ENCODE measurements at places on chromosomes 1 and 21.

DNA sequence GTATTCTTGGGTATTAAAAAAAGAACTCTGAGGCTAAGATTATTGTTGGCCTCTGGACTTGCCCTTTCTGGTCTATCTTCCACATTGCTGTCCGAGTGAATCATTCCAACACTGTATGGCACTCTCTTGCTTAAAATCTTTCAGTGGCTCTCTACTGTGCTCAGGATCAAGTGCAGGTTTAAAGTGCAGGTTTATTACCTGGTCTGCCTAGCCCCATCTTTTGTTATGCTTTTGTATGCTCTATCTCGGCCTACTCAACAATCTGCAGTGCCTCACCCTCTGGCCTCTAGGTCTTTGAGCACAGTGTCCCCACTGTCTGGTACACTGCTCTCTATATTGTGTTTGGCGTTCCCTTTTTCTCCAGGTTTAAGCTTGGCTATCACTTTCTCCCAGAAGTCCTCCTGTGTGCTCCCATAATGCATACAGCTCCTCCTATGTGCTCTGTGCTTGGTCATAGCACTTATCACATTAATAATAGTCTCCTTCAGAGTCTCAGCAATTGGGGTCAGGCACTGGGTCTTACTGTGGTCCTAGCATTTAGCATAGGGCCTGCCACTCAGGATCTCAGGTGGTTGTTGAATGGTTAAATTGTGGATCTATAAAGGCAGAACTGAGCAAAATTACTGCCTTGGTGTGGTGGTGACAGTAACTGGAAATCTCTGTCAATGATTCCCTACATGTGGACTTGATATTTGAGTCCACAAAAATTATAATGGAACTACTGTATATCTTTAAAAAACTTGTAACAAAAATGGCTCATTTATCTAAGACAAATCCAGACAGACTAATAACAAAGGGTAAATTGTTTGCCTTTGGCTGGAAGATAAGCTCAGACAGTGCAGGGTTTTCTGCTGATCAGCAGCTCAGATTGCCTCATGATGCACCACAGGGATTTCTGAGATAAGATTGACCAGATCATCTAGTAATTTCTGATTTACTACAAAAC, 10.6 kb upstream of the LDLRAD1 start:
- no peak for DNase-seq

- DNase-seq, result no peak
Observed at GRCh38 chr1:7826363-7826762, 26.5 kb downstream of the UTS2 start.

- no peak for DNase-seq
Observed at GRCh38 chr21:36847189-36847588, 119.3 kb downstream of the HLCS start.

DNA sequence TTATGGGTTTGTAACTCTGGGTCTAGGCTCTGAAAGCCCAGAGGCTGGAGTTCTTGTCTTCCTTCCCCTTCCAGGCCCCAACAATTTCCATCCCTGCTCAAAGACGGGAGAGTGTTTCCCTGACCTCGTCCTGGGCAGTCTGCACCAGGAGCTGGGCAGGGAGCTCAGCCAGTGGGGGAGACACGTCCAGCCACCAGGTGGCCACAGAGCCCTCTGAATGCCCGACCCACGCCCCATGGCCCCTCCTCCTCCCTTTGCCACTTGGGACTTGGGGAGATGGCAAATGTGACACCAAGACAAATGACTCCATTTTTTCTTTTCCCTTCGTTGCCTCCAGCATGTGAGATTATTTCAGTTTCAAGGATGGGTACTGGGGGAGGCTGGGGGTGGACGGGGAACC, 159.9 kb upstream of the AJAP1 start:
- DNase-seq, result no peak

DNA sequence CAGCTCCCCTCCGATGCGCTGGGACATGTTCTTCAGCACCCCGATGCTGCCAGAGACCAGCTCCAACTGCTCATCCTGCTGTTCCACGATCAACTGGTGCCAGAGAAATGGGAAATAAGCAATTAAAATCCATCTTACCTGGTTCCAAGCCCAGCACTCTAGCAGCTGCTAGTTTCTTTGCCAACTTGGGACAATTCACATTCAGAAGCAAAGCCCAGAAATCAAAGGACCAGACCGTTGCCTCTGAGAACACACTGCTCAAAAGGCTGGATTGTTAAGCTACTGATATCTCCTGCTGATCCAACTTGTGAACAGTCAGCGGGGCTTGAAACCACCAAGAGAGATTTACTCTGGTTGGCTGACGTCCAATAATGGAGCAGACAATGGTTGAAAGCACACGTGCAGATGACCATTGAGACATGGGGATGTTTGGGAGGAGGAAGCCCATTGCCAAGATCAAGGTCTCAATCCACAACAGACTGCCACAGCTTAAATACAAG, 34.4 kb downstream of the STX6 start:
- no peak for DNase-seq

DNA sequence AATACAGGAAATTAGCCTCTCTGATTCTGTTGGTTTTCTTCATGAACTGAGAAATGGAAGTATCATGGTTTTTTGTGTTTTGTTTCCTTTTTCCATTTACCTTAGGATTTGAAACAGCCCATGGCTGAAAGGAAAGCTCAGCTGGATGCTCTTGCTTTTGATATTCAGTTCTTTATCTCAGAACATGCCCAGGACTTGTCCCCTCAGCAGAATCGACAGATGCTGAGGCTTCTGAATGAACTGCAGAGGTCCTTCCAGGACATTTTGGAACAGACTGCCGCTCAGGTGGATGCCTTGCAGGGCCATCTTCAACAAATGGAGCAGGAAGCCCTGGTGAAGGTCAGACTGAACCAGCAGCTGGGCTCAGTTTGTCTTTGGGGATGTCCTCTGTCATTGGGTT, 142.4 kb downstream of the MACF1 start:
- DNase-seq, result no peak

DNA sequence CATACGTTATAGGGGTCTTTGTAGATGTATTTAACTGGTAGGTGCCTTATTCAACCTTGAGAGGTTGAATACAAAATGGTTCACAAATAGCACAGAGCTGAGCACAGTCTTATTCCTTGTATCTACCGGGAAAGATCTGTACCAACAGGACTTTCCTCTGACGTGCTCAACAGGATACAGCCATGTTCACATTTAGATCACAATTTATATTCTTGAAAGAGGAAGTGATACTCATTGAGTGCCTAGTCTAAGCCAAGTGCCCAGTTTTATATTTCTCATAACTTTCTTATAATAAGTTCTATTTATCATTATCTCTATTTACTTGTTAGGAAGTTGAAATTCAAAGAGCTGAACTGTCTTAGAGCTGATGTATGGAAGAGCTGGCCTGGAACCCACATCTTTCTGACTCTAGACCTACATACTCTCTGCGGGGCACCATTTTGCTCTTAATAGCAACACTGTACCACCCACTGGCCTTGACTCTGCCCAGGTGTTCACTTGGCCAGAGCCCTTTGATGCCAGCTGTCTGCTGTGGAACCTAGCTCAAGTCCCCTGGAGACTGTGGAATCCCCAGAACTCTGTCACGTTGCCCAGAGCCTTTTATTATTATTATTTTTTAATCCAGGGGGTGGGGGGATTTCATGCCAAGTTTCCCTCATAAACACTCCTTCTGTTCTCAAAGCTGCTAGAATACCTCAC, 156.2 kb downstream of the TPR start:
- no peak for DNase-seq

DNA sequence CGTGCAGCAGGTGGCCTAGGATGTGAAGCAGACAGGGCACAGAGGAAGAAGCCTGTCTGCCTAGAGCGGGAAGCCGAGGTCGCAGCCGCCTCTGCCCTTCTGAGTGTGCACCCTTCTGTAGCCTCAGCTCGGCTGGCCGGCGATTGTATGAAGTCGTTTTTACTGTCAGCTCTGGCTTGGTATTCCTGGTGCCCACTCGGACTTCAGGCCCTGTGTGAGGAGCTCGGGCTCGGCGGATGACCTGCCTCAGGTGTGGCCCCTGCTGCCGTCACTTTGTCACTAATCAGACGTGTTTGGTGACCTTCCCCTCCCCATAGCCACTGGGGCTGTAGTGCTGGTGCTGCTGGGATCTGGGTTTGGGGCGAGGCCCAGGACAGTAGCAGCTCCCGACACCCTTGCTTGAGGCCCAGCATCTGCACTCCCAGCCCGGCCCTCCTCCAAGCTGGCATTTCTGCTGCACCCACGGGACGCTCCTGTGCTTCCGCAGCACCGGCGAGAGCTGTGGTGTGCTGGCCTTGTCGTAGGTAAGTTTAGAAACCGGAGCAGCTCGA, 18.1 kb downstream of the SLX9 start:
- no peak for DNase-seq

GRCh38 chr1:225896937-225897549, 8.1 kb upstream of the LEFTY1 start:
- peak; percentile 90 for DNase-seq

GRCh38 chr1:15523104-15524020, 653 bp downstream of the CASP9 start:
- no peak for DNase-seq

DNA sequence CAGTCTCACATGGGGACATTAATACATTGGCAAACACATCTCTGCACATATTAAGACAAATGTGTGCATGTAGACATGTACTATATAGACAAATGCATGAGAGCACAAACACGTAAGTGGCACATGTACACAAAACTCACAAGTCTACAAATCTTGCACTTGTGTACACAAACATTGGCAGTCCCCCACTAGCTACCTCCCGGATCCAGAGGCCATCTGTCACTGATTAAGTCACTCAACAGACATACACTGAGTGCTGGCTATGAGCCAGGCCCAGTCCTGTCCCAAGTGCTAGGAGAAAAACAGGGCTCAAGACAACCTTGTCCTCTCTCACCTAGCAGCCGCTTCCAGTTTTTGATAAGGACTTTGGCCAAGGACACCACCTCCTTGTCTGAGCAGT, 7.0 kb downstream of the TCEA3 start:
- DNase-seq, result no peak

DNA sequence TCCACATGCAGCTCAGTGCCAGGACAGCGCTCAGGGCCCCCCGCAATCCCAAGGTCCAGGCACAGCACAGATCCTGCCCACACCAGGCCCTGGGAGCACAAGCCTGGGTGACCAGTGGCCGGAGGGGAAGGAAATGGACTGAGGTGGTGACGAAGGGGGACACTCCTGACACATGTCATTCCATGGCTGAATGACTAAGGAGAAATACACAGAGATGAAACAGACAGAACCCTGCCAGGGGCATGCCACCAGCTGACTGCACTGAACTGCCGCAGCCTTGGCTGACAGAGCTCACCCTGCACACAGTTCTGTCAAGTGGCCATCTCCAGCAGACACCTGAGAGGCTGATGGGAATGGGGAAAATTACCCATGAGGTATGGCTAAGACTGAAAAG, 56.1 kb downstream of the HSF2BP start:
- DNase-seq, result no peak

DNA sequence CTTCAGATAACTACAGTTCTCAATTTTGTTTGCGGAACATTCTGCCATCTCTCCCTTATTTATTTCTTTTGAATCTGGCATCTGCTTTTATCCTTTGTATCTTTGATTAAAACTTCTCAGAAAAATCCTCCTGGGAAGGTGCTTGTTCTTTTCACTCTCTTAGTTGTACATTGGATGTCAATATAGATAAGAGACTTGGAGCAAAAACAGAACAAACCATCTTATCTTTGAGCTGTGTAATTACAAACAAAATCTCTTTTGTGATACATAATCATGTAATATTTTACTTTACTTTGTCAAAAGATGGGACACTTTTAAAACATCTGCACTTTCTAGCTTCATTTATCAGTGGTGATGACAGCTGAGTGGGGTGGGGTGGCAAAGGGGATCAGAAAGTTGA, 307.2 kb upstream of the LYPLAL1 start:
- no peak for DNase-seq

DNA sequence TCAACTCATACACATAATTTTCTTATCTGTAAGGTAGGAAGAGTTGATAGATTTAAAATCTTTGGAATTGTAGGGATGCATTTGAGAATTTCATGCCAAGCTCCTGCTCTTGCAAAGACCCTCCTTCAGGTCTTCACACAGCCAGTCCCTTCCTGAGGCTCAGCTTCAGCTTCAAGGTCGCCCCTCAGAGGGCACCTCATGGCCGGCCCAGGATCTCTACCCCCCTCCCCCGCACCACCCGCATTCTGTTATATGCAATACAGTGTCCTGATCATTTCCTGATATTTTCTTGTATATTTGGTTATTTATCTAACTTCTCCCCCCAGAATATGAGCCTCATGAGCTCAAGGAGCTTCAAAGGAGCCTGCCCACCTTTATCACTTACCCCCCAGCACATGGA, 47.0 kb upstream of the BACE2 start:
- no peak for DNase-seq

- peak; percentile 60 for DNase-seq
Observed at GRCh38 chr1:108708691-108709660, 3.7 kb upstream of the FNDC7 start.

- DNase-seq, result no peak
Observed at GRCh38 chr1:5647234-5647633, 345.0 kb downstream of the NPHP4 start.

DNA sequence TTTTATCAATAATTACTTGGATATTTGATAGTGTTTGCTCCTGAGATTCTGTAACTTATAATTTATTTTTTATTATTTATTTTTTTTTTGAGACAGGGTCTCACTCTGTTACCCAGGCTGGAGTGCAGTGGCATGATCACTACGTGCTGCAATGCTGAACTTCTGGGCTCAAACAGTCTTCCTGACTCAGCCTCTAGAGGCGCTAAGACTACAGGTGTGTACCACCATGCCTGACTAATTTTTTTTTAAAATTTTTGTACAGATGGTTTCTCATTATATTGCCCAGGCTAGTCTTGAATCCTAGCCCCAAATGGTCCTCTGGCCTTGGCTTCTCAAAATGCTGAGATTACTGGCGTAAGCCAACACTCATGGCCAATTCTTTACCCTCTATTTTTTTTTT, 845.5 kb upstream of the ADGRL4 start:
- no peak for DNase-seq

GRCh38 chr1:166390366-166391033, 223.7 kb upstream of the FAM78B start:
- DNase-seq, result no peak

DNA sequence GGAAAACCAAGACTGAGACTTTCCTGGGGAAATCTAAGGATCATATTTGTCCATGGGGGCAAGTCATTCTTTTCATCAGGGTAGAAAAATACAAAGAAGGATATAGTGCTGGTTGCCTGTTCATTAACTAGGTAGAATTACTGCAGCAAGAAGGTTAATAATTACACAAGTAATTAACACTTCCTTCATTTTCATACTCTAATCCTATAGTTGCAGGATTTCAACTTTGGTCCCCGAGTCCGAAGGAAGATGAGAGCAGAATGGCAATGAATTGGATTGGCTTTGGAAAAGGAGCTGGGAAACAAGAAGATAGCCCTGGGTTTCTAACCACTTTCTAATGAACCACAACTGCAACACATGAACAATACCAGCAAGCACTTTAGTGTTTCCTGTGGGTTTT, 199.2 kb upstream of the ESRRG start:
- DNase-seq, result no peak

DNA sequence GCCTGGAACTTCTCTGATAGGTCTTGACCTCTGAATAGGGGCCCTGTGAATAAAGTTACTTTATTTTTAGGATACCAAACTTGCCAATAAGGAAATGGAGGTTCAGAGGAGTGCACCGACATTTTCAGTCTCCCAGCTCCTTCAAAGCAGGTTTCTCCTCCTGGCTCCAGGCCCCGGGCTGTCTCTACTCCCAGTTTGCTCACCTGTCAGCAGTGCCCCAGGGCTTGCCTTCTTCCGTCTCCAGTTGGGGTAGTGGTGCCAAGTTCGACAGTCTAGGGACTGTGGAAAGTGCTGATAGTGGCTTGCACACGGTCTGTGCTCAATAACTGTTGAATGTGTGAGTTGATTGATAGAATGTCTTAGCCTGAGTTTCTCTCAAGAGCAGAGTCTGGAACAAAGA, 149.2 kb downstream of the ACTL8 start:
- no peak for DNase-seq

GRCh38 chr21:25281134-25281533, 326.1 kb downstream of the MRPL39 start:
- DNase-seq, result no peak
